Right cardiac atrium (tissue), 5 donors: ENCODE measurements at places on chromosomes 3 and 15. TPM values are rescaled to one million over a fixed set of nuclear protein-coding genes. Genes with fewer than 3 reads are reported as not detected.

The CACNA2D3 gene
- 50.4 TPM for total RNA-seq

The CIB1 gene
- total RNA-seq: 69.5 TPM

The CAND2 gene
- total RNA-seq: 42.1 TPM

- no peak for DNase-seq
Measured at GRCh38 chr3:128706086-128706615, 19.8 kb upstream of the RAB7A start.

DNA sequence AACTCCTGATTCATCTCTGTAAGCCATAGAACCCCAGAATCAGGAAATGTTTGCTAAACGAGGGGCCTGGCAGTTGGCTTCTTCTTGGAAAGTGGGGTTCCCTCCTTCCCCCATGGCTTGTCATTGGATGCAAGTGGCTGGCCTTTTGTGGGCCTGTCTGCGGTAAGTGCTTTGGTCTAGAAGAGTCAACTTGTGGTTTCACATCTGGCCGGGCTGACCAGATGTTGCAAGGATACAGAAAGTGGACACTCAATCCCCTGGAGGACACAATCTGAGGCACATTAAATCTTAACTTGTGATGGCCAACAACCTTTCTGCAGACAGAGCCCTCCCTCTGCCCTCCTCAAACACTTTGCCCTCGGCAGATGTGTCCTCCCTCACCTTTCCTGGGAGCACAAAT is 1.1 kb downstream of the FAH start:
- no peak for DNase-seq

- DNase-seq: peak; percentile 41
Measured at GRCh38 chr15:74423431-74424257, 10.1 kb downstream of the SEMA7A start.

DNA sequence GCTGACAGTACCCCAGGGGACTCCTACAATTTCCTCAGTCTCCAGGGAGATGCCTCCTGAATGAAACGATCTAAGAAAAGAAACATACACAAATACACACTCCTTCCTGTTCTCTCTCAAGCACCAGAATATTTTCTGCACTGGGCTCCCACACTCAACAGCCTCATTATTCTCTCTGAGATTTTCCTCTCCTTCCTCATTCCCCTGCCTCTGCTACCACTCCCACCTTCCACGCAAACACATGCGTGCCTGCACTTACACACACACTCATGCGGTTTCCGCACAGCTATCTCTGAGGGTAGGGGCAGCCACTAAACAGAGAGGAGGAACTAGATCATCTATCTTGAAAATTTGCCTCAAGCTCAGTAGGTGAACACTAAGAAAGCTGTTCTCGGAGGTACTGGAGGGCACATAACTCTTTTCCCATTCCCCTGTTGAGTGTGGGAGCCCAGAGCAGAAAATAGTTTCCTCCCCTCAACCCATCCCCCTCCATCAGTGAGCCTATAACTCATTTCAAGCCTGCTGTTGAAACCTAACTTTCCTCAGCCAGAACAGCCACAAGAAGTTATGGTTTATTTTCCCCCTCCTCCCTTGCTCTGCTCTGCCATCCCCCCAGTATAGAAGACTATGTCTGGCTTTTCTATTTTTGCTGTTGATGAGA is 30.5 kb upstream of the TIPARP start:
- DNase-seq: no peak

DNA sequence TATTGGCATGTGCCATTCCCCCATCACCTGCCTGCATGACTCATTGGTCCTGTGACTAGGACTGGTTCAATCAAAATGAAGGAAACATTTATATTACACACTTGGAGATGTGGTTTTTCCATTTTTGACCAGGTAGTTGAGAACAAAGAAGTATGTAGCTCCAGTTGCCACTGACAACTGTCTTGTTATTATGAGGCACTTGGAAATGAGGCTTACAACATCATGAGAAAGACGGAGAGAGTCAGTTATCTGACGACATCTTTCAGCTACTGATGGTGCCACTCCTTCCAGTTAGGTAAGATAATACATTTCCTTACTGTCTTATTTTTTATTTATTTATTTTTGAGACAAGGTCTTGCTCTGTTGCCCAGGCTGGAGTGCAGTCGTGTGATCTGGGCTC is 21.8 kb upstream of the PROK2 start:
- no peak for DNase-seq

DNA sequence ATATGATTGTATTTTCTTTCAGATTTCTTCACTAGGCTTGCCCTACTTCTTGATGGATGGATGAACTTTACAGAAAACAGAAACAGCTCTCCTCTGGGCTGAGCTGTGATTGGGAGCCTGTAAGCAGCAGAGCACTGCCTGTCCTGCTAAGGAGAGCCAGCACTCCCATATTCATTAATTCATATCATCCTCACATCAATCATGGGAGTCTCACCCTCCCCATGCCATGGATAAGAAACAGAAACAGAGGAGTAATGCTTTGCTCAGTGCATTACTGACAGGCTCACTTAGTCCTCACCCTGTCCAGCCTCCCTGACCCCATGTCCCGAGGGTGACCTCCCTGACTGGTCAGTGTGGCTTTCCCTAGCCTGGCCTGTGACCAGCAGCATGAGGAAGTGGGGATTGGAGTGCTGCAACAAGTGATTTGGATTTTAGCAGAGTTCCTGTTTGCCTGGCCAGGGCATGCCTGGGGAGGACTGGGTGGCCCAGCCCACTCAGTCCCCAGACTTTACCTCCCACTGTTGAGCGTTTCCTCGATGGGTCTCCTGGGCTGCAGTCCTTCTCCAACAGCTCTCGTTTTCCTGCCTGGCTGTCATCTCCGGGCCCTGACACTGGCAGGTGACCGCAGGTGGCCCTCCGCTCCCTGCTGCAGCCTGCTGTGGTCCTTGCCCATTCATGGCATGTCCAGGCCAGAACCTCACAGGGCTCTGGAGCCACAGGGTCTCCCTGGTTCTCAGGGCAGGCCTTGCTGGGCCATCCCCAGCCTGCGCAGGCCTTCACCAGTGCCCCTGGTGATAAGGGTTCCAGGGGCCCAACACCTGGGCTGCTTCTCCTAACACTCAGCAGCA is 1.3 kb upstream of the TMIE start:
- DNase-seq: peak; percentile 87
